ENCODE measurements at places on chromosomes 12 and 14.

DNA sequence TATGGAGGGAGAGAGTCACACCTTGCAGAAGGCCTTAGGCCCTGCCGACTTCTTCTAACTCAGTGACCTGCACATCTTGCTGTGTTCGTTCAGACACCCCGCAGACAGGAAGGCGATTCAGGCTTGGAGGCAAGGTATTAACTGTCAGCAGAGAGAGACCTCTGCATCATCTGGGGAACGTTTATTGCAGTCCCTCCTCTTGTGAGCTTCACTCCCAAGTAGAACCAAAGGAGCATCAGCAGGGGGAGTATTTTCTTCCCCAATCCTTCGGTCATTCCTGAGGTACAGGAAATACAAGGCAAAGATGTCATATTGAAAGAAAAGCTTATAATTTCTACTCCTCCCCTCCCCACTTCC, 217.9 kb downstream of the CRADD start:
- DNase-seq = no peak

GRCh38 chr12:118193958-118194357, 58.0 kb downstream of the PEBP1 start:
- no peak for DNase-seq

DNA sequence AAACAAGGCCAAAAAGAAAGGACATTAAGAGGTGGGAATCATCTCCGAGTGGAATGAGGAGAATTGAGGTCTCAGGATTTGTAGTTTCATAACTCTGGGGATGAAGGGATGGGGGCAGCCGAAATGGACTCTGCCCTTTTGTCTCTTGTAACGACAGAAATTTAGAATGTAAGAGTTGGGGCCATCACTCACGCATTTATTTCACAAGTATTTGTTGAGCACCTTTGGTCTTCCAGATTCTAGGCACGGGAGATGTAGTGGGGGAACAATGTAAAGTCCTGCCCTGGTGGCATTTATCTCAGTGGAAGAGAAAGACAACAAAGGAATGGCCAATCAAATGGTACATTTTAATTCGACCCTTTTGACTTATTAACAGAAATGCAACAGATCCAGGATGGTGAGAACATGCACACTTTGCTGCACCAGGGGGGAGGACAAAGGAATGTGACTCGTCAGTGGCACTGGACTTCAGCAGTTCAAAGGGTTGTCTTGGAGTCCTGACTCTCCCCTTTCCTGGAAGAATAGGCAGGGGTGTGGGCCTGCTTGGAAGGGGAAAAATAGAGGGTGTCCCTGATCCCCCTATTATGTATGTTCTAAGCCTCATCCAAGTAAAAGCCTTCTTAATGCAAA, 102.0 kb downstream of the TMEM30B start:
- DNase-seq = no peak

DNA sequence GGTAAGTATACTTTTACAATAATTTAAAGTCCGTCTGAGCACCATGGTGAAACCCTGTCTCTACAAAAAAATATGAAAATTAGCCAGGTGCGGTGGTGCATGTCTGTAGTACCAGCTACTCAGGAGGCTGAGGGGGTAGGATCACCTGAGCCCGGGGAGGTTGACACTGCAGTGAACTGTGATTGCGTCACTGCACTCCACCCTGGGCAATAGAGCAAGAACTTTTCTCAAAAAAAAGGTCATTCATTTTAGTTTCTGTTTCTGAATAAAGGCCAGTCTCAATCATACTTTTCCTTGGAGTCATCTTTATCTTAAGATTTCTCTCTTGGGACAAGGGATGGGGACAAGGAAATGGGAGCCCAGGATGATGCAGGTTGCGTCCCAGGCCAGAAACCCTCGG, 12.9 kb downstream of the ANKRD13A start:
- DNase-seq = no peak

- DNase-seq = no peak
These were observed 122.3 kb downstream of the EML1 start for GRCh38 chr14:99915305-99916090.

- no peak for DNase-seq
These were observed 2.5 kb downstream of the CD163 start for GRCh38 chr12:7501031-7501588.

DNA sequence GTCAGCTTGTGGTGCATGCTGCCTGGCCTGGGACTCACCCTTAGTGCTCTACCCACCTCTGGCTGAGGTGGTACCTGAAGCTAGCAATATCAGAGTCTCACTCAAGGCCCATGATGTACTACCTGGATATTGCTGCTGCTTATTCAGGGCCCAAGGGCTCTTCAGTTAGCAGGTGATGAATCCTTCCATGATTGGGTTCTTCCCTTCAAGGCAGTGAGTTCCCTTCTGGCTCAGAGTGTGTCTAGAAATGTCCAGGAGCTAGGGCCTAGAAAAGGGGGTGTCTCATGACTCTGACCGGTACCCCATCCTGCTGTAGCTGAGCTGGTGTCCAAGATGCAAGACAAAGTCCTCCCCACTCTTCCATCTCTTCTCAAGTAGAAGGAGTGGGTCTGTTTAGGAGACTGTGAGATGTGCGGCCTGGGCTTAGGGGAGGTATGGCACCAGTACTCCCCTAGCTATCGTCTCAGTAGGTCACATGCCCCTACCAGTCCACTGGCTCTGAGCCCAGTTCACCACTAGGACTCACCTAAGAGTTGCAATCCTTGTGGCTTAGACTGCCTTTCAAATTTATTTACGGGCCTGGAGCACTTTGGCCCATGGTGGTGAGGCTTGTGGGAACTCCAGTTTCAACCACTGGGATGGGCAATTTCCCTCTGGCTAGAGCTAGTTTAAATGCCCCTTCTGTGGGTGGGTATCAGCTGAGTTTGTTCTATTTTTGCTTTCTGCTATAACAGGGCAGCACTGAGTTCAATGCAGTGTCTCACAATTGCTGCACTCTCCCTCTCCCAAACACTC, 12.2 kb downstream of the PRORP start:
- no peak for DNase-seq

- DNase-seq = no peak
These were observed 115.4 kb upstream of the MYL2 start for GRCh38 chr12:111035578-111036301.

DNA sequence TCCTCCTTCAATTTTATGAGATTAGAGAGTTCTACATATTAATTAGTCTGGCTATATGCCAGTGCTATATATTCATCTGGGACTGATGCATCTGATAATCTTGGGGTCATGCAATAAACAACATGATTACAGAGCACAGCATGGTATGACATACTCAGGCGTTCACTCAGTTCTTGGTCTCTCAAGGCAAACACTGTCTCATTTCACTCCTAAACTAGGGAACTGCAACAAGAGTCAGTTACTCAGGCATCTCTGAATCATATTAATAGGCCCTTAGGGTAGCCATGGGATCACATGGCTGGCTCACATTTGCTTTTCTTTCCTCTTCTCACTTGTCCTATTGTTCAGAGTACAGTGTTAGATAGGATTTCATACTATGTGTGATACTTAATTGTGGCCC, 91.8 kb upstream of the TMEM260 start:
- DNase-seq = no peak

GRCh38 chr14:59274991-59275391, 86.5 kb downstream of the DAAM1 start:
- no peak for DNase-seq
